ENCODE measurements at places on chromosomes 1 and 21.

DNA sequence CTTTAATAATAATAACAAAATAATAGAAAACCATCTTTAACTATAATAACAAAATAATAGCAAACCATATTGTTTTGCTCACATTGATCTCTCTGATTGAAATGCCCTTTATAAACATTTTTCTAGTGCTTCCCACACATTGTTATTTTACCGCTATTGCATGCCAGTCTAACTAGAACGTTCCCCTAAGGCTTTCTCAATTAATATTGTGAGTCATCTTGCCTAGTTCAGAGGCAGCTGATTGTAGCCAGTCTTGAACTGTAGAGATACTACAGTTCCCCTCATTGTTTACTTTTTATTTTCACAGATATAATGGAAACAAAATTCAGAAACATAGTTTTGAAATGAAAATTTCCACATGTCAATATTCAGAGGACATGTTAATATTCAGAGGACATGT is 192.3 kb upstream of the ADGRL4 start:
- no peak for DNase-seq

DNA sequence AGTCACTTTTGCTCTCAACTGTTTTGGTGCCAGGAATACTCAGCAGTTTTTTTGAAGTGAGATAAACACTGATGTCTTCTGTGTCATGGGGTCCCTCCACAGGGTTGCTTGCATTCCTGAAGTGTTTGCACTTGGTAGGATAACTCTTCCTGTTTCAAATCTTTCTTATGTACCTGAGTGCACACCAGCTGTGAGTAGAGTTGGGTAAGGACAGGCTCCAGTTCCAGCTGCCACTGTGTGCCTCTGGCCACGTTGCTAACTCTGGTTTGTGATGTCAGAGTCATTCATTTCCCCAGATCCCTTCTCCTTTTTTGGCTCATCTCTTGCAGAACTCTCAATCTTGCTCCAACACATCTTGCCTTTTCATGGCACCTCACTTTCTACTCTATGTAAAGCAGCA is 356.3 kb upstream of the B3GALT2 start:
- DNase-seq = peak; percentile 30

GRCh38 chr1:91583326-91583755 is 82.7 kb downstream of the CDC7 start:
- DNase-seq = peak; percentile 52

DNA sequence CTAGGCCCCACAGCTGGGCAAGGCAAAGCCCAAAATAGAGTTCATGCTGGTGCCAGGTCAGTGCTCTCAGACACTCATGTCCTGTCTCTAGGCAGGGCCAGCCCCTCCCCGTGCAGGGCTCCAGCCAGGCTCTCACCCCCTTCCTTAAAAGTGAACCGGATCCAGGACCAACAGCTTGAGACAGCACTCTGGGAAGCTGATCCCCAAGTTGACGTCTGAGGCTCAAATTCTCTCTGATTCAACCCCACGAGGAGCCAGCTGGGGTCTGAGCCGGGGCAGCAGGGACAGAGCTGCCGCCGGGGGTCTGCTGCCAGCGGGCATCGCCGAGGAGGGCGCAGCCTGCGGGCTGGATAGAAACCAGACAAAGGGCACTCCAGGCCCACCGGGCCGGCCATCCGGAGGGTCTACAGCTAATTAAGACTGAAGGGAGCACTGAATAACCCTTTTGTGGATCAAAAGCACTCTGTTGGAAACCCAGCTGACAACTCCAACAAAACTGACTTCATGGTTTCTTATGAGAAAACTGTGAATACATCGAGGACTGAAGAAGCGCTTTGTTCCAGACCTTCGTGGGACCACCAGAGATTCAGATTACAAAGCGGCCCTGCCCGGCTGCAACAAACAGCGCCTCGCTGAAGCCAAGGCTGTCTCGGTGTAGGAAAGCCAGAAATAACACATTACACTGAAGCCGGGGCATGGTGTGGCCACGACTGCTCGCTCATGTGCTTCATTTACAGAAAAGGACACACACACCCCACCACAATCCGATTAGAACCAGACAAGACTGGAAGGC is 95.8 kb downstream of the PSMG1 start:
- no peak for DNase-seq

- DNase-seq = peak; percentile 52
Observed at GRCh38 chr1:46174448-46175231, at the start of gene TSPAN1. TSS of gene TSPAN1 (plus strand) at chr1:46175087. CDS start at chr1:46181108, 6,021 bp downstream.

DNA sequence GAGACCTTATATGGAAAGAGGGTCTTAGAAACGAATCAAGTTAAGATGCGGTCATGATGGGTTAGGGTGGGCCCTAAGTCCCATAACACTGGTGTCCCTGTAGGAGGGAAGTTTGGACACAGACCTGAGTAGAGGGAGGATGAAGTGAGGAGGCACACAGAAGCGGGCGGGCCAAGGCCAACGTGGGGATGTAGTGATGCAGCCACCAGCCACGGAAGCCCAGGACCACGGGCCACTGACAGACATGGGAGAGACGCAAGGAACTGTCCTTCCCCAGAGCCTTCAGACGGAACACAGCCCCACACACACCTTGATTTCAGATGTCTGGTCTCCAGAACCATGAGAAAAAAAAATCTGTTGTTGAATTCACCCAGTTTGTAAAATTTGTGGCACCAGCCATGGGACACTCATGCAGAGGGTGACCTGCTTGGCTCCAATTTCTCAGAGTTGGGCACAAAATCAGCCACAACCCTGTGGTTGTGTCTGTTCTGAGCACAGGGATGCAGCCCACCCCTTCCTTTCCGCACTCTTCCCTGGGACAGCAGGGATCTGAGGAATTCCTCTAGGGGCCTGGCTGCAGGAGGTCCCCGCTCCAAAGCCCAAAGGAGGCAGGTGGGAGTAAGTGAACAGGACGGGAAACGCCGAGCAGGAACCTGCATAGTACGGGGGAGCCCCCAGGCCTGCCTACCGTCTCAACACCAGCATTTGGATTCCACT is 61.1 kb downstream of the RIPK4 start:
- DNase-seq = no peak

DNA sequence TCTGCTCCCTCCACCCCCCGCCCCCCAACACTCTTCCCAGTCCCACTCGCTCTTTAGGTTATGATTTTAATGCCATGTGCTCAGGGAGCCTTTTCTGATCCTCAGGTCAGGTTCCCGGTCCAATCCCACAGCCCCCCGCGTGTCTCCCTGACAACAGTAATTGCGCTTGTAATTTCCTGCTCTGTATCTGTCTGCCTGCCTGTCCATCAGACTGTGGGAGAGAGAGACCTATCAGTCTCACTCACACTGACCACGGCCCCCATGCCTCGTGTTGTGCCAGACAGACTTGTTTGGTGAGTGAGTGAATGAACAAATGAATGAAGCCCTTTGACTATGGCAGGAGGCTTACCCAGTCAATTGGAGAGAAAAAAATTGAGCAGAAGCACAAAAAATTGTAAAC is 50.8 kb upstream of the ECE1 start:
- no peak for DNase-seq

DNA sequence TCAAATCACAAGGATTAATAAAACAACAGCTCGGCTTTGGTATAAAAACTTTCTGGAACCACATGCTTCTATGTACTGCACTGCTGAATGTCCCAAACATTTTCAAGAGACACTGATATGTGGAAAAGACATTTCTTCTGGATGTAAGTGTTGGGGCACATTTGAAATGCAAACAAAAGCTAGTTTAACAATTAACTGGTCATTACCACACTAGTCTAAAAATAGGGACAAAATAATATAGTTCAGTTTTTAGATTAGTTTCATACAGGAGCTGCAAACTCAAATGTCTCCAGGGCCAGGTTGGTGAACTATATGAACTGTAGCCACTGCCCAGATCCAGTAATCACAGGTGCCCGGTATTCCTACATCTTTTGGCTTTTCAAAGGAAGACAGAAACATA is 3.2 kb downstream of the IL23R start:
- no peak for DNase-seq

DNA sequence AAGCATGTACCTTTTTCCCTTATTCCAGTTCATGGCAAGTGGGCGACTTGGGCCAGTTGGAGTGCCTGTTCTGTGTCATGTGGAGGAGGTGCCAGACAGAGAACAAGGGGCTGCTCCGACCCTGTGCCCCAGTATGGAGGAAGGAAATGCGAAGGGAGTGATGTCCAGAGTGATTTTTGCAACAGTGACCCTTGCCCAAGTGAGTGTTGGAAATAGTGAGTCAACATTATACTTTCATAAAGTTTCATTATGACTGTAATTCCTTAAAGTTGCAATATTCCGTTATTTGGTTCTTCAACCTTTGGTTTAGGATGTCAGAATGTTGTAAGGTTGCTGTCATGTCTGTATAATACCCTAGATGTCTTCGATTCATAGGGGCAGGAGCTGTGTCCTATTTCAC is 230.5 kb downstream of the TPR start:
- DNase-seq = no peak

GRCh38 chr1:201475915-201476669 is 7.1 kb upstream of the PHLDA3 start:
- no peak for DNase-seq

DNA sequence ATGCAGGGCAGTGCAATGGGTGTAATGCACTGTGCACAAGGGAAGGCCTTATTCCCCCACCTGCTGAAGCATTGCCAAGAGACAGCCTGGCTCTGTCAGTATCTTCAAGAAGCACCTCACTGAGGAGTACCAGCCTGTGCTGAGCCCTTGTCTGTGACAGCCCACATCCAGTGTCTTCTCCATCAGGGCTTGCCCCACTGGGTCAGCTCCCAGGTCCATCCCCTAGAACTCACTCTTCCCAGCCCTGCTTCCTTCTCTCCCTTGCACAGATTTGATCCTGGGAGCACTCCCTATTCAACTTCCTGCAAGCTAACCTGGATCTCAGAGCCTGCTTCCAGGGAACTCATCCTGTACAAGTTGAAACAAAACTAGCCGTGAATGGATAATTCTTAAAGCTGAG is 33.6 kb upstream of the IFNGR2 start:
- DNase-seq = no peak

GRCh38 chr1:200351425-200351824 is 58.4 kb downstream of the ZNF281 start:
- DNase-seq = no peak

GRCh38 chr1:58592522-58593134 is 15.6 kb upstream of the TACSTD2 start:
- peak; percentile 95 for DNase-seq

GRCh38 chr1:235253219-235253962 is 74.6 kb downstream of the ARID4B start:
- peak; percentile 67 for DNase-seq

DNA sequence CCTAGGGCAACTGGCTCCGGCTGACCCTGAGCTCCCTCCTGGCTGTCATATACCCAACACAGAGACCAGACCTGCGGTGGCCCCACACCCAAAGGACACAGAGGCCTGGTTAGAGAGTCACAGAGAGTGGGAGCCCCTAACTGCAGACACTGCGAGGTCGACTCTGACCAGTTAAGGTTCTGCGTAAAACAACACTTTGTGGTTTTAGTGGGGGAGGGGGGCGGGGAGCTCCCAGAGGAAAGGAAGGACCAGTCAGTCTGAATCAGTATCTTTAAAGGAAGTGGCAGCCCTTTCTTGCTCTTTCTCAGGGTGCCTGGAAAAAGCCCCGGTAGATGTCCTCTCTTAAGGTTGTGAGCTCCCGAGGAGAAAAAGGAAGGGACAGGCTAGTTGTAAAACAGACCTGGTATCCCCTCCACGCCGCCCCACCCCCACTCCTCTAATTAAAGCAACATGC is 2.4 kb downstream of the SSBP3 start:
- DNase-seq = peak; percentile 72

GRCh38 chr1:145917595-145917994 is 922 bp downstream of the PEX11B start:
- no peak for DNase-seq

DNA sequence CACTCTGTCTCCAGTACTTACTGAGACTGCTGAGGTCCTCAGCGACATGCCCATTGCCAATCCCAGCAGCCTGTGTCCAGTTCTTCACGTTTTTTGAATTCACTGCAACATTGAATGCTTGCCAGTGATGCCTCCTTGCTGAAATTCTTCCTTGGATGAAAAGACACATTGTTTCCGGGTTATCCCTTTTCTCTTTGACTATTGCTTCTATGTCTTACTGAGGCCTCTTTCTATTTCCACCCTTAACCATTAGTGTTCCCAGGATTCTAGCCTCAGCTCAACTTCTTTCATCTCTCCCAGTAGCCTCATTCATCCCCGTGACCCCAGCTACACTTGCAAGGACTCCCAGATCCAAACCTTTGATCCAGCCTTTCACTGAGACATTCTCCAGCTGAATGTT is 46.5 kb upstream of the KIF26B start:
- DNase-seq = no peak

DNA sequence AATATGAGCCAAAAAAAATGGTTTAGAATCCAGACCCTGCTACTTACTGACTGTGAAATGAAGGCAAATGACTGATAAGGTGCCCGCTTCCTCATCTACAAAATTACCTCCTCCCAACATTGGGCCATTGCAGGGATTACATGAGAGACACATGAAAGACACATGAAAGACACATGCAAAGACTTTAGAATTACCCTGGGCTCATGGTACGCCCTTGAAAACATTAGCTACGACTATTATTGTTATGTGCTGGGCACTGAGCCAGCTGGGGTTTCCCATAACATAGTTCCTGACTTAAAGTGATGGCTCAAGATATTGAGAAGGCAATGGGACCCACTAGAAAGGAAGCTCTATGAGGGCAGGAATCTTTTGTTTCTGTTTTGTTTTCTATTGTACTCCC is 43.7 kb upstream of the KANK4 start:
- DNase-seq = no peak

- no peak for DNase-seq
Observed at GRCh38 chr1:232983375-232983774, 33.0 kb downstream of the NTPCR start.

GRCh38 chr1:178037510-178038253 is 56.2 kb upstream of the RASAL2 start:
- DNase-seq = peak; percentile 84

DNA sequence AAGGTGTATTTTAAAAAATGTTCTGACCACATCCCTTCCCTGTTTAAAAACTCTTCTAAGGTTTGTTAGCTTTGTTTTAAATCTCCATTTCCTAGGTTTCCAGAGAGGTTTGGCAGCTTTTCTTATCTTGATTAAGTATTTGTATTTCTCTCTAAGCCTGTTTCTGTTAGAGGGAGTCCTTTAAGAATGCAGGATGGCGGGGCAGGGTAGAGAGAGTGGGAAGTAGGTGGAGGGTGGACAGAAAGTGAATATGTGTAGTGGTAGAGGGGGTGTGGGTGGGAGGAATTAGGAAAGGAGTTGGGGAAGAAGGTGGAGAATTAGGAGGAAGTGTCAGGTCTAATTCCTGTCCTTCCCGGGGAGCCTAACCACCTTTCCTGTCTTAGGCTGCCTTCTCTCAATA is 21.2 kb upstream of the SERBP1 start:
- no peak for DNase-seq

- DNase-seq = no peak
Observed at GRCh38 chr1:11070876-11071275, 11.1 kb upstream of the SRM start.

DNA sequence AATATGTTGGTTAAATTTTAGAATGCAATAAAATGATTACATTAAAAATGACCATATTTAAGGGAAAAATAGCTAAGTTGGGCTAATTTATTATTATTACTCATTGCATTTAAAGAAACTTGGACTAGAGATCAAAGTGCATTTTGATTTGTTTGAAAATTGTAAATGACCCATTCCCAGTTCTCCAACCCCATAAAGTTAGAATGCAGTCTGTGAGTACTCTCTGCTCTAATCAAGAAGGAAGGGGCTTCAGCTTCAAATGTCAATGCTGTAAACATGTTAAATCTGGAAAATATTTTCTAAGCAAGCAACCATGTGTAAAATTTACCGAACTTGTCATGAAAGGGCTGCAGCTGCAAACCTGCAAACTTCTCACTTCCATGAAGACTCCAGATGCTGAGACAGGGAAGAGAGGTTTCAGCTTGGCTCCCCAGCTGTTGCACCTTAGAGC is 232.7 kb downstream of the TTLL7 start:
- DNase-seq = no peak

- DNase-seq = peak; percentile 83
Observed at GRCh38 chr1:37999430-38000232, 5.7 kb downstream of the FHL3 start.

Measured in kidney tubule cell (primary cell).